ENCODE measurements at places on chromosomes 7 and 10.
A peak's percentile ranks its signal among the peaks of the same experiment; 100 is the strongest.

- DNase-seq: no peak
Observed at GRCh38 chr7:50068850-50069551, 24.0 kb downstream of the ZPBP start.

- peak; percentile 92 for DNase-seq
Observed at GRCh38 chr10:100986952-100987684, at the start of the genes MRPL43 and TWNK. Gene MRPL43, minus strand, starts transcription at chr10:100987497. Its CDS starts 54 bp downstream, at chr10:100987443. Gene TWNK, plus strand, starts transcription at chr10:100987543. Its CDS starts 668 bp downstream, at chr10:100988211.

DNA sequence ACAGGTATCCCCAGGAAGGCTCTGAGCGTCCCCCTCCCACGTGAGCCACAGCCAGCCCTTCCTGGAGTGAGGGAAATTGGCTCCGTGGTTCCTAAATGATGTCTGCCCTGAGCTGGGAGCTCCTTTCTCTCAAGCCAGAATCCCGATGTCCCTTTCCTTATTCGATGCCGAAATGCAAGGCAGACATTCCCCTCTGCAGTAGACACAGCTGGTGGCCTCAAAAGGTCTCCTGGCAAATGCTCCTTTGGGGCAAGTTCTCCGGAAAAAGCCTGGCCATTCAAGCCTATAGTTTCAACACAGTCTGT is 98.9 kb downstream of the HIP1 start:
- DNase-seq: no peak

DNA sequence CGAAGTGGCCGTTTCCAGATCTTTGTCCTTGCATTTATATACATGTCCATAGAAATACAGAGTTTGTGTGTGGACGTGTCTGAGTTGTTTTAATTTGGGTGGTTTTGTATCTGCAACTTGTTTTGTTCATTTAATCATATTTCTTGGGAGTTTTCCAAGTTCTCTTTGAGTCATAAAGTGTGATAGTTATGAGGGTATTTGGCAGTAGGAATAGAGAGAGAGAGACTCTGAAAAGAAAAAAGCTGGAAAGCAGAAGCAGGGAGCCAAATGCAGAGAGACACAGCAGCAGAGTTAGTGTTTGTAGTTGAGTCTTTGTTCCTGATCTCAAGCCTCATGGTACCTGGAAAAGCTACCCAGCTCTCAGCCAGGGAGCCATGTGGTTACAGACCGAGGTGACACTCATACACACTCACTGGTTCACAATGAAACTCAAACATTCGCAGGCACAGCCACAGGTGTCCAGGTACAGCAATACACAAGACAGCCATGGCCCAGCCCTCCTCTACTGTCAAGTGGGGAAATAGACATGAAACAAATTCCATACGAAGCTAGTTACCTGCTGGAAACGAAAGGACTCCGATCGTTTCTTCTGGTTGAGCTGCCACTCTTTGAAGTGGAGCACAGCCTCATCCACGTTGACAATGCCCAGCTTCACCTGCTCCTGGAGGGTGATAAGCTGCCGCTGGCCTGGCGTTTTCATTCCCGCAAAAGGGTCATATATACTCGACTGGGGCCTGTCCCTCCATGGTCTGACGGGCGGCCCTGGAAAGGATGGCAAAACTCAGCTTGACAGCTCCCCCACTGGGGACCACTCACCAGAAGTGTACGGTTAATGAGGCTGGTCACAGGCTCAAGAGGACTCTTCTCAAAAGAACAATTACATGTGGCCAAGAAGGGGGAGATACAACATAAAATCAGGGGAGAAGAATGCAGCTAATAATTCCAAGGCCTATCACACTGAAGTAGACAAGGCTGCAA is 33.3 kb upstream of the TM9SF3 start:
- DNase-seq: no peak

- no peak for DNase-seq
Observed at GRCh38 chr7:133582766-133583523, 330.1 kb downstream of the EXOC4 start.

DNA sequence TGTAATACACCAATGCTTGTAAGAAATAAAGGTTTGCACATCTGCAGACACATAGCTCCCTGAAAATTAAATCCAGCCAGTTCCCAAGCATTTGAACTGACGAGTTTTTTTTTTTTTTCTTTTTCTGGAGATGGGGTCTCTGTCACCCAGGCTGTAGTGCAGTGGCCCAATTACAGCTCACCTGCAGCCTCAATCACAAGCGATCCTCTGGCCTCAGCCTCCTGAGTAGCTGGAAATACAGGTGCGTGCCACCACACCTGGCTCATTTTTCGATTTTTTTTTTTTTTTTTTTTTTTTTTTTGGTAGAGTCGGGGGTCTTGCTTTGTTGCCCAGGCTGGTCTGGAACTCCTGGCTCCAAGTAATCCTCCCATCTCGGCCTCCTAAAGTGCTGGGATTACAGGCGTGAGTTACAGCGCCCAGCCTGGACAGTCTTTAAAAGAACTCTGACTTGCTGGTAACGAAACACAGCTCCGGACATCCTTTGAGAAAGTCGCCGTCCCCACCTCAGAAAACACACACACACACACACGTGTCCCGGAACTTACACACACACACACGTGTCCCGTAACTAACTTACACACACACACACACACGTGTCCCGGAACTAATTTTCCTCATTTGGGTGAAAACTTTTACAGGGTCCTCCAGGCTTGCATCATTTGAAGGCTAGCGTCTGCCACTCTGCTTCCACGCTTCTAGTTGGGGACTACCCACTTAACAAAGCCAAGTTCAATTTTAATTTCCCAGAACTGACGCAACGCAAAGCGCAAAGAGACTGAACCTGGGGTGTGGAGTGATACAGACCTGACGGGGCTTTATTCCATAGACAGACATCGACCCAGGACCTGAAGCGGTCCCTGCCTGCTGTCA is 18.6 kb downstream of the OCM2 start:
- DNase-seq: no peak

DNA sequence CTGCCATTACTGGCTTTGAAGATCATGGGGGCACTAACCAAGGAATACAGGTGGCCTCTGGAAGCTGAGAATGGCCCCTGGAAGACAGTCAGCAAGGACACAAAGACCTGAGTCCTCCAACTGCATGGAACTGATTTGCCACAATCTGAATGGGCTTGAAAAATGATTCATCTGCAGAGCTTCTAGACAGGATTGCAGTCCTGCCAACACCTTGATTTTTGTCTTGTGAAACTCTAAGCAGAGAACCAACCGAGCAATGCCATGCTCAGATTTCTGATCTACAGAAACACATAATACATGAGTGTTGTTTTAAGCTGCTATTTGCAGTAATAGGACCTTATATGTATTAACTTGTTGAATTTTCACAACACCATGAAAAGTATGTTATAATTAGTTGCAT is 66.1 kb upstream of the SLC13A1 start:
- no peak for DNase-seq

DNA sequence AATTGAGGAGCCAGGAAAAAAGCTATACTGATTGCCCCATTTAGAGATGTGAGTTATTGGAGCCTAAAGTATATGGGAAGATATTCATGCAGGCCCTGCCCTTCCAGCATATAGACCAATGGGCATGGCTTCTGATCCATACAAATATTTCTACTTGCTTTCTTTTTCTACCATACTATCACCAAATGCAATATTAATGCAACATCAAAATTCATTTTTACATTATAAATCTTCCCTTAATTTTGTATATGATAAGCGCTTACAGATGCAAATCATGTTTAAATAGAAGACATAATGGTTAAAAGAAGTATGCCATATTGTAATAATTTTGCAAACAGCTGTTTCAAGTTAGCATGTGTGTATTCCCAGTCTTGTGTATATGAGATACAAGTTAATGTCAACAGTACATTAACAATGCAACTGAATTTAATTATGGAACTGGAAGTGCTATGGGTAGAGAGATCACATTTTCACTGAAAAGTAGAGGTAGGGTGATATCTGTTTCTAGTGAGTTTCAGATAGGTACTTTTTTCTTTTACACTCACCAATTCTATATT is 24.6 kb upstream of the WNT16 start:
- no peak for DNase-seq

- peak; percentile 71 for DNase-seq
Observed at GRCh38 chr10:101297901-101298486, 56.0 kb upstream of the BTRC start.

DNA sequence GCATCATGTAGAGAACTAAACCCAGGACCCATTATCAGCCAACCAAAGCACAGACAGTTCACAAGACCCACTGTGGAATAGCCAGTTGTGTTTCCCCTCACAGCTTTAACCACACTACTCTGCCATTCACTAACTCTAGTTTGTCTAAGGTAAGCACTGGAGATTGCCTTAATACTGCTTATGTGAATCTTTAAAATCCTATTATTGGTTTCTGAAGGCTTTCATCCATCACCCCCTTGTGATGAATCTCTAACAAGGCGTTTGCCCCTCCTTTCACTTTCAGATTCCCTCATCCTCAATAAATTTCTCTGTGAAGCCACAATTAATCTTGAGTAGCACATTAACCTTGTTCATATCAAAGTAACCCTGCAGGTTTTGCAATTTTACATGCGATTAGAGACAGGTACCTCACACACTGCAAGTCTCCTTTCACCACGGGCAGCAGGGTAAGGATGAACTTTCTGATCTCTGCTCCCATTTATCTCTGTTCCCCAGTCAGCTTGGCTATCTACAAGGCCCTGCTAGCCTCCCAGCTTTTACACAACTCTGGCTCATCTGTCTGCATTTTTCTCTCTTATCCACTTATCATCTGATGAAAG is 785.6 kb downstream of the REEP3 start:
- no peak for DNase-seq

DNA sequence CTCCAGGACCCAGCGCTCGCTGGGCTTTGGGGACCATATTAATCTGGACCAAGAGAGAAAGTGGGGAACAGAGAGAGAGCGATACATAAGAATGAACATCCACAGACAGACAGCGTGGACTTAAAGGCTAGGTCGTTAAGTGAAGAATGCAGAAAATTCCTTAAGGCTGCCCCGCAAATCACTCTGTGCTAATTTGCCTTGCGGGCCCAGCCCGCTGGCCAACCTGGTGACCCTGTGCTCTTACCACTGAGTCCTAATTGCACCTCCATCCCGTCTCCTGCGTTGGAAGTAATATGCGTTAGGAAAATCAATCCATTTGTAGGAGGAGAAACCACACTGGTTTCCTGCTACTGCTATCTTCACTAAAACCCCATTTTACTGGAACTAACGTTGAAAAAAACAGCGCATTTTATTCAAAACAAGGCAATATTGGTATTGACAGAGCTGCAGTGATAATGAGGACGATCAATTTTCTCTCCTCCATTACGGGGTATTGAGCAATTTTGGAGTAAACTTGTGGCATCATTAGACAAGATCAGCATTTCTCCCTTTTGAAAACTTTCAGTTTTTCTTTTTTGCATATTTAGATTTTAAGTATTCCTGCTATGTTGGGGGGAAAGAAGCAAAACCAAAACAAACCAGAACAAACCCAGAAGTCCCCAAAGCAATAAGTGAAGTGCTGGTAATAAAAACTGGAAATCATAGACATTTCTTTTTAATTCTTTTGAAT is 85.2 kb downstream of the WDFY4 start:
- no peak for DNase-seq

- no peak for DNase-seq
Observed at GRCh38 chr7:131400681-131401176, 73.1 kb downstream of the MKLN1 start.

DNA sequence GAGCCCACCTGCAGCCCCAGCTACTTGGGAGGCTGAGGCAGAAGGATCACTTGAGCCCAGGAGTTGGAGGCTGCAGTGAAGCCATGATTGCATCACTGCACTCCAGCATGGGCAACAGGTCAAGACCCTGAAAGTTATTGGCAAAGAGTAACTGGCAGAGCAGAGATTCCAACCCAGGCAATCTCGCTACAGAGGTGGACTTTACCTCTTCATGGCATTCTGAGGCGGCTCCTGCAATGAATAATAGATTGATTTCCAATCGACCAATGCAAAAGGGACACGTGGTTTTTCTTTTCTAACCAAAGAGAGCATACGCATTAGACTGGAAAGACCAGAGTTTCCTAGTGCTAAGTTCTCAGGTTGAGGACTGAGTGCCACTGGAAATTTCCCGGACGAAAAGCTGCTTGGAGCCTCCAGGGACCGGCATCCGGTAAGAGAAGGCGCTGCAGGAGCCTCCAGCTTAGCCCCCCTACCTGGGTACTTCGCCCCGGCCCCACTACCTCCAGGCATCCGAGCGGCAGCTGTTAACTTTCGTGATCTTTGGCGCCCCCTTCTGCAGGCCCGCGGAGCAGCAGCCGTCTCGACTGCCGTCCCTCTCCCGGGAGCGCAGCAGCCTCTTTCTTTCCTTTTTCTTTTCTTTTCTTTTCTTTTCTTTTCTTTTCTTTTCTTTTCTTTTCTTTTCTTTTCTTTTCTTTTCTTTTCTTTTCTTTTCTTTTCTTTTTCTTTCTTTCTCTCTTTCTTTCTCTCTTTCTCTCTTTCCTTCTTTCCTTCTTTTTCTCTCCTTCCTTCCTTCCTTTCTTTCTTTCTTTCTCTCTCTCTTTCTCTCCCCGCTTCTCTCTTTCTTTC is 4.1 kb downstream of the MBLAC1 start:
- peak; percentile 88 for DNase-seq

DNA sequence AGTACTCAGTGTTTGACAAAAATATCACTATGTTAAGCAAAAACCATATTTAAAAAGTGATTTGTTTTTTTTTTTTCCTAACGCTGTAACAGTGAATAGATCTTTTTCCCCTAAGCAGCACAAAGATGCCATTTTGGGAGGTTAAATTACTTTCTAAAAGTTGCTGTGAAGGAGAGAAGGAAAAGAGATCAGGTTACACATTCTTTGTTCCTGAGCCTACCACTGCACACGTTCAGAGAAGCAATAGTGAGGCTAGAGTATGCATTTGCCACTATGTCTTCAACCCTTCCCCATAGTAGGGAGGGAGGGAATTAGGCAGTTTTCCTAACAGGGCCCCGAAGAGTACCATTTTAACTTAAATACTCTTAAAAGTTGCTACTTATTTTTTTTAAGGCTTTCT is 38.9 kb downstream of the BMPR1A start:
- no peak for DNase-seq

DNA sequence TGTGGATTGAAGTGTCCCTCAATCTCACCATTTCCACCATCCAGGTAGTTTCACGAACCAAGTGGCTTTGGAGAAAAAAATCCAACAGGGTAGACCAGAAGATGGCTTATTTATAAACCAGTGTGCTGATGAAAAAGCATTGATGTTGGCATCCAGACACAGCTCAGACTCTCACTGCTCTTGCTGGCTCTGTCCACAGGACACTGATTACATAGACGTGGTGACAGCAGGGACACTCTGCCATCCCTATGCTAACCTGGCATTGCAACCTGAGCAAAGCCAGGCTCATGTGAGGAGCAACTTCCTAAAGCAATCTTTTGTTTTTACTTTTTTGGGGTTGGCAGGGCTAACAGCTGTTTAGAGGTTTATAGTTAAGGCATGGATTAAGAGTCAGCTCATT is 130.6 kb upstream of the SVIL start:
- no peak for DNase-seq

GRCh38 chr10:7507887-7508726 is 97.3 kb upstream of the SFMBT2 start:
- DNase-seq: no peak

All from right forelimb (tissue), 1 donor.